ENCODE measurements at places on chromosomes 16 and 17. TPM values are rescaled to one million over a fixed set of nuclear protein-coding genes. Genes with fewer than 3 reads are reported as not detected.

DNA sequence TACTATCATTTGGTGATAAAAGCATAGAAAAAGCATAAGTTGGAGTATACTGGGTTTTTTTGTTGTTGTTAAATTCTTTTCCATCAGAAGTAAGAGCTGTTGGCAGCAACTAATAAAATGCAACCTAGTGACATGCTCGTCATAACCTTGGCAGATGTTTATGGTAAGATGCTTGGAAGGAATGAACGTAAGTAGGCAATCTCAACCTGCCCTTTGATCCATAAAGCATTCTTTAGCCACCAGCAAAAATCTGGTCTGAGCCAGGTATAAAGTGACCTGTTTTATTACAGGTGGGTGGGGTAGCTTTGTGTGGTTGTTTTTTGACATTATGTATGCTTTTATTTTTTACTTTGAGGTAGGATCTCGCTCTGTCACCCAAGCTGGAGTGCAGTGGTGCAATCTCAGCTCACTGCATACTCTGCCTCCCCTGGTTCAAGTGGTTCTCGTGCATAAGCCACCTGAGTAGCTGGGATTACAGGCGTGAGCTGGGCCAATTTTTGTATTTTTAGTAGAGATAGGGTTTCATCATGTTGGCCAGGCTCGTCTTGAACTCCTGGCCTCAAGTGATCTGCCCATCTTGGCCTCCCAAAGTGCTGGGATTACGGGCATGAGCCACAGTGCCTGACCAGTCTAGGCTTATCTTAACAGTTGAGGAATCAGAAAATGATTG, 22.0 kb downstream of the WSB1 start:
- no peak for DNase-seq

FADS6 gene
- not detected for total RNA-seq

HIC1 gene
- total RNA-seq: 3.7 TPM

- no peak for DNase-seq
Observed at GRCh38 chr17:13240851-13241250, 223.0 kb upstream of the ELAC2 start.

DNA sequence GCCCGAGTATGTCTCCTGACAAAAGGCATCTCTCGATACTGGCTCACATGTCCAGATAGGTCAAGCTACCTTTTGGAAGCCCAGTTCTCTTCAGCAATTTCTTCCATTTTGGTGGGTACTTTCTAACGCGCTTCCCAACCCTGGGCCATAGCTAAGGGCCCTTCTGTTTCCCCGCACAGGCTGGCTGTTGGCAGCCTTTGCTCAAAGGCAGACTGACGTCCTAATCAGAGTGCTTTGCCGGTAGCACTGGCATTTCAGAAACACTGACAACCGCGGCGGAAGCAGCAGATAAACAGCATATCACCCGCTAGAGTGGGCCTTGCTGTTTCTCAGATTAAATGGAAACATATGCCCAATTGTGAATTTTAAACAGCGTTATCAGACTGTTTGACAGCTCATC, 49.3 kb upstream of the MPHOSPH6 start:
- no peak for DNase-seq

CHST5 gene
- total RNA-seq: not detected

TOX3 gene
- not detected for total RNA-seq

DNA sequence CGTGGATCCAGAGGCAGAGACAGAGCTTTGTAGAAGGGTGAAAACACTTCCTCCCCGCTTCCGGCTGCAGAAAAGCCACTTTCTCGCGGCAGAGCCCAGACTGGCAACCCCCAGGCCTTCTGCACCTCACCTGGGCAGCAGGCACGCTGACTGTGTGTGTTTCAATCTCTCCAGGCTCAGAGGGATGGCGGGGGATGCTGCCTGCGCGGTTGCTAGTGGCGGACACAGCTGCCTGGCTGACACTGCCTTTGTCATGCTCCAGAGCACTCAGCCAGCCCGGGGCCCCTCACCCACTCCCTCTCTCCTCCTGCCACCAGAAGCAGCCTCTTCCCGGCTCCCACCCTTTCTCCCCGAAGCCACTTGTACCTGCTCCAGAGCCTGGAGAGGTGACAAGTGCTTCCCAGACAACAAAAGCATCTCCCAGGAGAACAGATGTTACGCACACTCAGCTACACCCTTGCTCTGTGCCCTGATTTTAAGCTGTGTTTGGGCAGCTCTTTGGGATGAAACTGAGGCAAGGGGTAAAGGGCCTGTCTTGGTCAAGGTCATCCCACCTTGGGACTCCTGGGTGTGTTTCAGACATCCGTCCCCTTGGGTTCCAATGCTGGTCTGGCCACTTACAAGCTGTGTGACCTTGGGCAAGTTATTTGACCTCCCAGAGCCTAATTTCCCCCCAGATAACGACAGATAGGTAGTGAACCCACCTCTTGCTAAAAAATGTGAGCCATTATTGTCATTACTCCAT, 9.2 kb upstream of the GLIS2 start:
- DNase-seq: no peak

- DNase-seq: no peak
Observed at GRCh38 chr16:85364323-85365040, 248.6 kb upstream of the GSE1 start.

GRCh38 chr17:19264681-19265080, 27.5 kb downstream of the EPN2 start:
- DNase-seq: no peak

SALL1 gene
- 12.1 TPM for total RNA-seq

- peak; percentile 14 for DNase-seq
Observed at GRCh38 chr17:1390432-1391367, 9.3 kb downstream of the YWHAE start.

GRCh38 chr16:72938795-72939164, 109.1 kb downstream of the ZFHX3 start:
- DNase-seq: peak; percentile 75

DNA sequence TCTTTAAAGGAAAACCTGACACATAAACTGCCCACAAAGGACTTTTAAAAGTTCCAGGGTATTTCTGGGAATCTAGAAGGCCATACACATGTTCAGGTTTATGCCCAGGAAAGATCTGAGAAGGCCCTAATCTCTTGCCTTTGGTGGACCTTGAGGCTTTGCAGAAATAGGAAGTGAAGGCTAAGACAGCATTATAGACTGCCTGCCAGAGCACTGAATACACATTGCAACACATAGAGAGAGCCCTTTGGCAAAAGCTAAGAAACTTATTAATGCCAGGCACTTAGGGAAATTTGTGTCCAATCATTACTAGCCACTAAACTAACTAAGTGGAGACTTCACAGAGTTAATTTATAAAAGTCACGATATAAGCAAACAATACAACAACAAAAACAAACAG, 70.4 kb downstream of the MMD start:
- no peak for DNase-seq

DNA sequence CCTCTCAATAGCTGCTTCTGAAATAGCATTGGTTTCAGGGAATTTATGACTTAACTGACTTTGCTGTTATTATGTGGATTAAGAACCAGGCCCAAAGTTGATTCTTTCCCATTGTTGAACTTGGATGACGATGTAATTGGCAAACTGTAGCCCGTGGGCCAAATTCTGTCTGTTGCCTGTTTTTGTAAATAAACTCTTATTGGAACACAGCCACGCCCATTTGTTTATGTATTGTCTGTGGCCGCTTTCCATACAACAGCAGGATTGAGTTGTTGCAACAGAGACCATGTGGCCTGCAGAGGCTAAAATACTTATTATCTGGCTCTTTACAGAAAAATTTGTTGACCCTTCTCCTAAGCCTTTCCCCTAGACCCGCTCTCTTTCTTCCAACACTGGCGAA, 31.6 kb downstream of the NTN1 start:
- DNase-seq: no peak

DNA sequence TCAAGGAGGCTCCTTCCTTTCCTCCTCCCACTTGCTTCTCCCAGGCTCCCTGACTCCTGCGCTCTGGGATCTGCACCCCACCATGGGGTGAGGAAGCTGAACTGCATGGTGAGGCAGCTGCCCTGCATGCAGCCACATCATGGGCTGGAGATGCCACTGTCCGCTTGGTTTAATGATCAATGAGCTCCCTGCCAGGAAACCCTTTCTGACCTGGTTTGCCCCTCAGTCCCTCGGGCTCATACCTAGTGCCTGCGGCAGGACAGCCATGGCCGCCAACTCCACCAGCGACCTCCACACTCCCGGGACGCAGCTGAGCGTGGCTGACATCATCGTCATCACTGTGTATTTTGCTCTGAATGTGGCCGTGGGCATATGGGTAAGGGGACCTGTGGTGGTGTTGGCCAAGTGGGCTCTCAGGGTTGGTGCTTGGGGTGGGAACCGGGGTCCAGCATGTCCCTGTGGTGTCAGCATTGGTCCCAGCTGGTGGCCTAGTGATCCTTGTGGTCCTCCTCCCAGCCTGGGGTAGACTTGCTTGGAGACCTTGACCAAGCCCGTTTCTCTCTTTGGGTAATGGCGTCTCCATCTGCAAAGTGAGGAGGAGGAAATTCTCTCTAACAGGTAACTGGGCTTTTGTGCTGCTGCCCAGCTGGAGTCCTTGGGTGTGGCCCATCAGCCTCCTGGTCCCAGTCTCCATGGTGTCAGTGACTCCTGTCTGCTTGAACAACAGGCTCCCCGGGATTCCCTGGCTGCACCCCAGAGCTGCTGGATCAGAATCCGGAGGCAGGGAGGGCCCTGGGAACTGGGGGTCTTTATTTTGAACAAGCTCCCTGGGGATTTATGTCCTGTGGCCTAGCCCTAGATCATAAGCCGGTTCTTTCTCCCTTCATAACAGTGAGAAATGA, at the start of gene SLC5A10:
Gene SLC5A10, plus strand, starts transcription at position 225 of the 902 bp plus-strand sequence. Its CDS starts 41 bp downstream, at position 266.
- DNase-seq: no peak

GRCh38 chr16:57730771-57731730, 4.5 kb upstream of the KATNB1 start:
- no peak for DNase-seq

NPIPA3 gene
- 0.22 TPM for total RNA-seq

DNA sequence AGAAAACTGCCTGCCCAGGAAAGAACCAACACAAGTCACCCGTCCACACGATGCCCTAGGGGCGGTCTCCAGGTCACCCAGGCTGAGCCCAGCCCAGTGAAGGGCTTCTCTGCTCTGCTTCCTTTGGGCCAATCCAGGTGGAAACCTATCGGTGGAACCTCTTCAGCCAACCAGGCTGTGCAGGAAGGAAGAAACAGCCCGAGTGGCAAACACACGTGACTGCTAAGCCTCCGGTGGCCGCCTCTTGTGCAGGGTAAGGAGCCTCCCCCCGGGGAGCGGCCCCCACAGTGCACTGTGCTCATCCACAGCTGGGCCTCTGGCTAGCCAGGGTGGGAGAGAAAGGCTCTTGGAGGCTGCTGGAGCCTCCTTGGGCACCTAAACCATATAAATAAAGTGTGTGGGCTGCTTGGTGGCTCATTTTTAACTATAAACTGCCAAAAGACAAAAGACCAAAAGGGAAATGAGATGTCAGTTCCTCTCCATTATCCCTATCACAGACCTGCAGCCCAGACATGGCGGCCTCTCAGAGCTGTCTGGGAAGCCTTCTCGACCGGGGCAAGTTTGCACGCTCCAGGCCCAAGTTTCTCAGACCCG, 2.4 kb downstream of the RTN4RL1 start:
- DNase-seq: no peak

- DNase-seq: peak; percentile 50
Observed at GRCh38 chr16:13378151-13378550, 476.8 kb downstream of the SHISA9 start.

PMFBP1 gene
- 0.30 TPM for total RNA-seq

DNA sequence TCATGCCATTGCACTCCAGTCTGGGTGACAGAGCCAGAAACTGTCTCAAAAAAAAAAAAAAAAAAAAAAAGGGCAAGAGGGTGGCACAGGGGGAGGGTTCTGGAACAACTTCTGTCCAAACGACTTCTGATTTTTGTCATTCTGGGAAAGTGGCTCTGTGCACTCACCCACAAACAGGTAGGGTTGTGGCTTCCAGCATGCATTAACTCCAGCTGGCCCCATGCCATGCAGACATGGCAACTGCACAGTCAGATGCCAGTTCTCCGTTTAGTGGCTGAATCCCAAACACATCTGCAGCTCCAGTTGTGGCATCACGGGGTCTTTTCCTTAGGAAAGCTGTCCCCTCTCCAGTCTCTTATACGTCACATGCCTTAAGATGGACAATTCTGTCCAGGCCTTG, 30.3 kb downstream of the B4GALNT2 start:
- no peak for DNase-seq

DNA sequence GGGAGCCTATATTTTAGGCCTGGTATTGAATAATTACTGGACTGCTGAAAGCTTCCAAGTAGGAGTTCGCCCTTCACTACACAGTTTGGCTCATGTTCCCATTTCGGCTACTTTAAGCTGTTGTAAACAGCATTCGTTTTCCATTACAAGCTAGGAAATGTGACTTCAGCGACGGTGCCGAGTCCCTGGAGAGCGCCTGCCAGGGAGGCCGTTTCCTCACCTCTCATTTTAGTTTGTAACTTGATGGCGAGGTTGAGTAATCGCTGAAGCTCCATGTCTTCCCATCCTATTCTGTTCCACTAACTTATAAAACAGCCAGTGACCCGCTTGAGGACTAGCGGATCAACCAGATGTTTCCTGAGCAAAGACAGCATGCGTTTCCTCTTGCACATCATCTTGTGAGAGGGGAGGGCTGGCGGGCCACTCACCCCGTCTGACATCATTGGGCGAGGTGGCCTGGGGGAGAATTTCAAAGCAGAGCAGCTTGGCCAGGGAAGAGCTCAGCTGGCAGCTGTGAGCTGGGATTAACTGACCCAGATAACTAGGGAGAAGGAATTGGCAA, 32.9 kb downstream of the PCTP start:
- DNase-seq: no peak

UBB gene
- total RNA-seq: 2,251 TPM

DNA sequence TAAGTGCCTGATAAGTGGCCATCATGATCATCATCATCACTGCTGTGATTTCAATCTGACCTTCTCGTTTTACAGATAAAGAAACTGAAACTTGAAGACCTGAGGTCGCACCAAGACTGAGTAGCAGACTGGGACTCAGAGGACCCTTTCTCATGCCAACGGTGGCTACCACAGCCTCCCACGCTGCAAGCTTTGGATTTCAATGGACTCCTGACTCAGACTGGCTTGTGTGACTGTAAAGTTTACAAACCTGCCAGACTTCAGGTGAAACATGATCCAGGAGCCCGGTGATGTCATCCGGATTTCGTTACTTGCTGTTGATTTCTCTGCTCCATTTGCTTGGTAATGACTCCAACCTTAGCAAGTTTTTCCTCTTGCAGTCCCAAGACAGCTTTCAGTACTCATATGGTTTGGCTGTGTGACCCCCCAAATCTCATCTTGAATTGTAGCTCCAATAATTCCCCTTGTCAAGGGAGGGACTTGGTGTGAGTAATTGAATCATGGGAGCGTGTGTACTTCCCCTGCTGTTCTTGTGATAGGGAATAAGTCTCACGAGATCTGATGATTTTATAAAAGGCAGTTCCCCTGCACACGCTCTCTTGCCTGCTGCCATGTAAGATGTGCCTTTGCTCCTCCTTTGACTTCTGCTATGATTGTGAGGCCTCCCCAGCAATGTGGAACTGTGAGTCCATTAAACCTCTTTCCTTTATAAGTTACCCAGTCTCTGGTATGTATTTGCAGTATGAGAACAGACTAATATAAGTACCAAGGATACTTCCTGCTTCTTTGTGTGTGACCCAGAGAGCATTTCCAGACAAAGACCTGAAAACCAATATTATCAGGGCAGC, 26.7 kb upstream of the IRX6 start:
- peak; percentile 77 for DNase-seq

TBC1D3C gene
- 1.1 TPM for total RNA-seq

All from M059J (cell line).